ENCODE measurements at places on chromosomes 7 and 10.

- no peak for DNase-seq
Measured at GRCh38 chr7:81007051-81007450, 88.2 kb upstream of the SEMA3C start.

- DNase-seq: no peak
Measured at GRCh38 chr10:48234295-48234694, 40.2 kb downstream of the FRMPD2 start.

GRCh38 chr10:56349611-56350010 lies 11.4 kb downstream of the ZWINT start:
- DNase-seq: no peak

DNA sequence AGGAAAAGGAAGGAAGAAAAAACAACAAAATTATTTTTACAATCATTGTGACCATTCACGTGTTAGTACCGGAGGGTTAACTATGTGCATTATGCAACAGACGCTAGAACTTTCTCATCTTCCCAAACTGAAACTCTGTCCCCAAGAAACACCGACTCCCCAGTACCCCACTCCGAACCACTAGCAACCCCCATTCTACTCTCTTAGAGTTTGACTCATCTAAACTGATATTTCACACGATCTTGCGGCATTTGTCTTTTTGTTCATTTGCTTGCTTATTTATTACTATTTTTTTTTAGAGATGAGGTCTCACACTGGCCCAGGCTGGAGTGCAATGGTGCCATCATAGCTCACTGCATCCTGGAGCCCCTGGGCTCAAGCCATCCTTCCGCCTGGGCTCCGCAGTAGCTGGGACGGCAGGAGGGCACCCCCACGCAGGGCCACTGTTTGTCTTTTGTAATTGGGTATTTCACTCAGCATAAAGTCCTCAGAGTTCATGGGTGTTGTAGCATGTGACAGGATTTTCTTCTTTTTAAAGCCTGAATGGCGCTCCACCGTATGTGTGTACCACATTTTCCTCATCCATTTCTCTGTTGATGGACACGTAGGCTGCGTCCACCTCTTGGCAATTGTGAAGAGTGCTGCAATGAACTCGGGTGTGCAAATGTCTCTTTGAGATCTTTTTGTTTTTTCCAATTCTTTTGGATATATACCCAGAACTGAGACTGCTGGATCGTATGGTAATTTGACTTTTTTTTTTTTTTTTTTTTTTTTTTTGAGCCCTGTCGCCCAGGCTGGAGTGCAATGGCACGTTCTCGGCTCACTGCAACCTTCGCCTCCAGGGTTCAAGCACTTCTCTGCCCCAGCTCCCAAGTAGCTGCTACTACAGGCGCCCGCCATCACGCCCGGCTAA lies 9.5 kb downstream of the MNX1 start:
- DNase-seq: no peak

- peak; percentile 36 for DNase-seq
Measured at GRCh38 chr10:13117841-13118783, 18.1 kb downstream of the OPTN start.

DNA sequence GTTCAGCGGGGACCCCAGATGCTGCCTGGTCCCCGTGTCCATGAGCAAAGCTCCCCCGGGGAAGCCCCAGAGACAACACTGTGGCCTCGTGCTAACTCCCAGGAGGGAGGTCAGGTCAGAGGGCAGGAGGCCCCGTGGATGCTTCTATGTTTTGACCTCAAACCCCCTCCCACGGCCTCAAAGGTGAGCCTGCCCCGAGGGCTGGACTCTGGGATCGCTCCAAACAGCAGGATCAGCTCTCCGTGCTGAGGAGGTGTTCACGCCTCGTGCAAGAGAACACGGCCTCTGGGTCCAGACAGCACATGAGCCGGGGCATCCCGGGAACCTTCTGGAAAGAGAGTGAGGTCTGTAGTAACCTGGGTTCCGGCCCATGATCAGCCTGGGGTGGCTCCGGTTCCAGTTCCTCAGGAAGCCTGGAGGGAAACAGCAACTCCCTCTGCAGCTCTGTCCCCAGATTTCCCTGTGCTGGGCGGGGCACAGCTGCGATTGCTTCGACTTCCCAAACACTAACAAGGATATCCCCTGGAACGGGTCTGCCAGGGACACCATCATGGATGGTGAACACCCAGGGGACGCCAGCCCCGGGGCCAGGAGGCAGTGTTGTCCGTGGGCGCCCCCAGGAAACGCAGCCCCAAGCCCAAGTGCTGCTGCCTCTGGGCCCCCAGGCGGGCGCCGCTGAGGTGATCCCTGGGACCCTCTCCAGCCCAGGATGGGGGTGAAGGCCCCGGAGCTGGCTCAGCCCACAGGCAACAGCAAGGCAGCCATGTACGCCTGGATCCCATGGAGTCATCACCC lies 18.0 kb upstream of the INPP5A start:
- DNase-seq: no peak

DNA sequence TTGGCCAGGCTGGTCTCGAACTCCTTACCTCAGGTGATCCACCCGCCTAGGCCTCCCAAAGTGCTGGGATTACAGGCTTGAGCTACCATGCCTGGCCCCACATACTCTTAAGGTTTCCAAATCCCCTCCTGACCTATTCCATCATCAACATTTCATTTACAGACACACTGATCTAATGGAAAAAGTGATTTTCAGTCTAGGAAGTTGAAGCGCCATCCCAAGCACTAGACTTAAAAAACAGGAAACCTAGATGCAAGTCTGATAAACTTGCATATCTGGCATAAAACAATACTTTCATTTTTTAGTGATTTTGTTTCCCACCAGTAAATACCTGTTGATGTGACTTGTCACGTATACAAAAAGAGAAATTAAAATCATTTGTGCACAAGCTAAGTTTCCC lies 44.0 kb downstream of the DNMBP start:
- DNase-seq: no peak

- no peak for DNase-seq
Measured at GRCh38 chr10:69107699-69108098, 16.3 kb upstream of the VPS26A start.

DNA sequence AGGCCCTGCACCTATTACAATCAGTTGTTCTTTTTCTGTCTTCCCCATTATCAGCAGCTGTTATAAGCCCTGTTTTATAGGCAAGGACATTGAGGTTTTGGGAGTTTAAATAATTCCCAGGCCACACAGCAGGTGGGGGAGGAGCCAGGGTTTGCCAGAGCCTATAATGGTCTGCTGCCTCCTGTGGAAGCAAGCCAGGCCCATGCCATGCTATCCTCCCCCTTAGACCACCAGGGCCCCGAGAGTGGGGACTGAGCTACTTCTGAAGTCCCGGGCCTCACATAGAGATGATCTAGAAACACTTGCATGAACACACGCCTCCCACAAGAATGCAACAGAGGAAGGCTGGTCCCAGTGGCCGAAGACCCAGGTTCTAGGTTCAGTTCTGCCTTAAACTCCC lies 141.7 kb downstream of the SH3PXD2A start:
- no peak for DNase-seq

DNA sequence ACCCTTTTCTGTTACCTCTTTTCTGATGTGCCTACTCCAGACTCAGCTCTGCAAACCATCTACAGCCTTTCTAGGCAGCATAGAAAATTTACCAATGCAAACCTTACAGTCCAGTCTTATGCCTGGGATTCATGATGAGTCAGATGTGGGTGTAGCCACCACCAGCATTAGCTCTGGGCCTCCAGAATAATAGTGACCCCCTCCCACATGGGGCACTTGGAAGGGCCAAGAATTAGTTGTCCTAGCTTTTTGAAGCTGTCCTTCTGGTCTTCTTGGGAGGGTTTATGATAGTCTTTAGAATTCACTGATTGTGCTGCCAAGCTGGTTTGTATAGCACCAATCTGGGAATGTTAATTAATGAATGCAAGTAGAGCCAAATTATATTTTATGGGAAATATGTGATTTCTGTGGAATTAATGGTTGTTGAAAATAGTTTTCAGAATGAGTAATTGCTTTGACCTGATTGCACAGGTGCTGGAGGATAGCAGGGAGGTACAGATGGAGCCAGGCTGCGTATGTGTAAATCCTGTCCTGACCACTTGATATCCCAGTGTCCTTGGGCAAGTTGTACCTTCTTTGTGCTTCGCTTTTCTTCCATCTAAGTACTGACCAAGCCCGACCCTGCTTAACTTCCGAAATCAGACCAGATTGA lies 94.8 kb downstream of the CPED1 start:
- no peak for DNase-seq

DNA sequence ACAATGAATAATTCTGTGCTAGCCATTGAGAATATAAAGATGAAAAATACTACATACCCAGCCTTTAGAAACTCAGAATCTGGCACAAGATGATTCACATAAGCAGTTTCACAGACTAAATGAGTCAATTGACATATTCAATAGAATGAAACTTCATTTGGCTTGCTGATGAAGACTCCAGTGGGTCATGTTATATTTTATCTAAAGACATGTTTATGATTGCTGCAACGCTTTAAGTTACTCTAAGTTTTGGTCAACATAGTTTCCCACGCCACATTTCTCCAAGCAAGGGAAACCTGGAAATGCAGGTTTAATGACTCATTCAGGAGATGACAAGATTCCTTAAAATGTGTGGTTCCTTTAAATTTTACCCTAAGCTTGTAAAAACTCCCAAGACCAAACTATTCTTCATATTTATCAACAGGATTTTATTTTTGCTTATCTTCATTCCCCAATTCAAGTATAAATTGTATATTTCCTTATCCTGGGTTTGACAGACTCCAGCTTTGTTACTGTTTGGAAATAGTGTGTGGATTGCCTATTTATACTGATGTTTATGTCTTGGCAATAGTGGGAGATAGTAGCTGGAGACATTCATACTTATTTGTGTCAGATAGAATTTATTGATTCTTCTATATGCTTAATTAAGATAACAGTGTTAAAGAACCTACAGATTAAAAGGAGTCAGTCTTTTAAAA lies 6.6 kb downstream of the SEMA3A start:
- DNase-seq: no peak

- no peak for DNase-seq
Measured at GRCh38 chr10:61142987-61143386, 199.0 kb upstream of the RHOBTB1 start.

GRCh38 chr10:26879744-26880143 lies 19.0 kb upstream of the ABI1 start:
- DNase-seq: peak; percentile 38

DNA sequence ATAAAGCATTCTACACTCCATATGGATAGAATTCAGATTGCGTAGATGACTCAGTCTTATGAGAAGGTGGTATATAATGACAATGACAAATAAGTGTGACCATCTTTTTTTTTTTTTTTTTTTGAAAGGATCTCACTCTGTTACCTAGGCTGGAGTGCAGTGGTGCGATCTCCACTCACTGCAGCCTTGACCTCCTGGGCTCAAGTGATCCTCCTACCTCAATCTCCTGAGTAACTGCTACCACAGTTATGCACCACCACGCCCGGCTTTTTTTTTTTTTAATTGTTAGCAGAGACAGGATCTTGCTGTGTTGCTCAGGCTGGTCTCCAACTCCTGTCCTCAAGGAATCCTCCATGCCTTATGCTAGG lies 43.2 kb upstream of the NRP1 start:
- no peak for DNase-seq

DNA sequence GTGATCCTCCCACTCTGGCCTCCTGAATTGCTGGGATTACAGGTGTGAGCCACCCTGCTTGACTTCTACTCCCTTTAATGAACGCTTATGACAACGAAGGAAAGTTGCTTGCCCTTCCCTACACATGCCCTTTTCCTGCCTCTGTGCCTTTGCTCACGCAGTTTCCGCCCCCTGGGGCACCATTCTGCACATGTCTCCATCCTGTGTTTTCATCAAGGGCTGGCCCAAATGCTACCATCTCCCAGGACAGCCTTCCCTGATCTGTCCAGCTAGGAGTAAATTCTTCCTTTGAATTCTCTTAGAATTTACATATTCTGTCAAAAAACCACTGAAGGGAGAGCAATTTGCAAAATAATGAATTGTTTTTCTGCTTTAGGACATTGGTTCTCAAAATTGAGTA lies 50.0 kb upstream of the KMT2C start:
- no peak for DNase-seq

- DNase-seq: peak; percentile 54
Measured at GRCh38 chr10:91163269-91163868, 57.1 kb upstream of the PCGF5 start.

- no peak for DNase-seq
Measured at GRCh38 chr10:86190291-86190690, 176.3 kb downstream of the GRID1 start.

- DNase-seq: no peak
Measured at GRCh38 chr10:45410807-45411606, 37.0 kb downstream of the ALOX5 start.

DNA sequence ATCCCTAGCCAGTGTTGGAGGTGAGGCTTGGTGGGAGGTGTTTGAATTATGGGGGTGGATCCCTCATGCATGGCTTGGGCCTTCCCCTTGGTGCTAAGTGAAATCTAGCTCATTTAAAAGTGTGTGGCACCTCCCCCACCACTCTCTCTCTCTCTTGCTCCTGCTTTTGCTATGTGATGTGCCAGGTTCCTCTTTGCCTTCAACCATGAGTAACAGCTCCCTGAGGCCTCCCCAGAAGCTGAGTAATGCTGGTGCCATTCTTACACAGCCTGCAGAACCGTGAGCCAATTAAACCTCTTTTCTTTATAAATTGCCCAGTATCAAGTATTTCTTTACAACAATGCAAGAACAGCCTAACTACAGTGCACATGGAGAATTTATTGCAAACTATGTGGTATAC lies 188.8 kb upstream of the POT1 start:
- DNase-seq: no peak

- no peak for DNase-seq
Measured at GRCh38 chr10:26457088-26457487, 18.9 kb downstream of the APBB1IP start.

GRCh38 chr7:124257638-124258308 lies 224.9 kb upstream of the TMEM229A start:
- no peak for DNase-seq

DNA sequence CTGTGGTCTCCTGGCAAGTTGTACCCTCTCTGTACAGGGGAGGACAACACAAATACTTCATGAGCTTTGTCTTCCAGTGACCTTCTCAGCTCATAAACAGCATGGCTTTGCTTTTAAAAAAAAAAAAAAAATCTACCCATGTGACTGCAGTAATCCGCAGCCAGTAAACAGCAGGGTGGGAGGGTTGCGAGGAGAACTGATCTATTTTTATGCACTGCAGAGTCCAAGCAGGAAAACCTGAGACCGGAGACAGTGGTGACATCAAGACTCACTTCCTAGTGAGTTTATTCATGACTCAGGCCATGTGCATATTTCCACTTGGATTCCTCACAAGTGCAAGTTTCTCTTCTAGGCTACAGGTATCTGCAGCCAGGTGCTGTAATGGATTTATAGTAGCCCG lies 127.9 kb downstream of the NRF1 start:
- DNase-seq: peak; percentile 15

- DNase-seq: peak; percentile 11
Measured at GRCh38 chr10:82889728-82890127, 1014.7 kb downstream of the NRG3 start.

DNA sequence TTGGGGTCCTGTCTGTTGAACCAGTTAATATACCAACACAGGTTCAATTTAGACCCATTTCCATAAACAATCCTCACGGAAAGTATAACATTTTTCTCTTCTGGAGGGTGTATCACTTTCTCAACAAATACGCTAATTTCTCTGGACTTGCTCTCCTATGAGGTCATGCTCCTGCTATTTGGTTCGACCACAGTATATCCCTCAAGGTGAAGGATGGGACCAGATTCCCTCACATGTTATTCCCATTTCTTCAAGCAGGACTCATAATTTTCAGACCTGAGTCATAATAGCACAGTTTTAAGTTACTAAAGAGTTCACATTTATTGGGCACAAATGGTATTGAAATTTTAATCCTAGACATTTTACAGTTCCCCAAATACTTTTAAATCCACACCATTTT lies 57.2 kb downstream of the ADAM12 start:
- DNase-seq: no peak
